Activated CD4-positive, CD25-positive, alpha-beta regulatory T cell (primary cell): ENCODE measurements at places on chromosomes 12 and 14.

GRCh38 chr14:100591453-100592371, 4.5 kb upstream of the BEGAIN start:
- no peak for DNase-seq

GRCh38 chr14:63276492-63277342, 42.0 kb downstream of the GPHB5 start:
- no peak for DNase-seq

GRCh38 chr12:125186471-125187147, 121.4 kb downstream of the AACS start:
- no peak for DNase-seq

- no peak for DNase-seq
These were observed 190.4 kb downstream of the SLC25A21 start for GRCh38 chr14:36981832-36982529.

- no peak for DNase-seq
These were observed 120.5 kb downstream of the NUAK1 start for GRCh38 chr12:106018286-106018685.

DNA sequence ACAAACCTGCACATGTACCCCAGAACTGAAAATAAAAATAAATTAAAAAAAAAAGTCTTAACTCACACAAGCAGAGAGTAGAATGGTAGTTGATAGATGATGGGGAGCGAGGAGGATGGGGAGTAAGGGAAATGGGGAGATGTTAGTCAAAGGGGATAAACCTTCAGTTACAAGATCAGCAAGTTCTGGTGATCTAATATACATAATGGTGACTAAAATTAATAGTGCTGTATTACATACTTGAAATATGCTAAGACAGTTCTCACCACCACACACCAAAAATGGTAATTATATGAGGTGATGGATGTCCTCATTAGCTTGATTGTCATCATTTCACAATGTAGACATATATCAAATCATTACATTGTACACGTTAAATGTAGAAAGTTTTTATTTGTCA, 3.2 kb upstream of the C12orf42 start:
- no peak for DNase-seq
